ENCODE measurements at places on chromosomes 12 and 14.
A peak's percentile ranks its signal among the peaks of the same experiment; 100 is the strongest.

GRCh38 chr12:6699989-6700645 is 498 bp downstream of the PIANP start:
- DNase-seq, result no peak

- no peak for DNase-seq
Measured at GRCh38 chr12:4771960-4772566, 51.9 kb downstream of the GALNT8 start.

- DNase-seq, result peak; percentile 20
Measured at GRCh38 chr12:22687361-22688076, 62.5 kb downstream of the ETNK1 start.

GRCh38 chr12:11719678-11720099 is 70.2 kb downstream of the ETV6 start:
- peak; percentile 80 for DNase-seq

DNA sequence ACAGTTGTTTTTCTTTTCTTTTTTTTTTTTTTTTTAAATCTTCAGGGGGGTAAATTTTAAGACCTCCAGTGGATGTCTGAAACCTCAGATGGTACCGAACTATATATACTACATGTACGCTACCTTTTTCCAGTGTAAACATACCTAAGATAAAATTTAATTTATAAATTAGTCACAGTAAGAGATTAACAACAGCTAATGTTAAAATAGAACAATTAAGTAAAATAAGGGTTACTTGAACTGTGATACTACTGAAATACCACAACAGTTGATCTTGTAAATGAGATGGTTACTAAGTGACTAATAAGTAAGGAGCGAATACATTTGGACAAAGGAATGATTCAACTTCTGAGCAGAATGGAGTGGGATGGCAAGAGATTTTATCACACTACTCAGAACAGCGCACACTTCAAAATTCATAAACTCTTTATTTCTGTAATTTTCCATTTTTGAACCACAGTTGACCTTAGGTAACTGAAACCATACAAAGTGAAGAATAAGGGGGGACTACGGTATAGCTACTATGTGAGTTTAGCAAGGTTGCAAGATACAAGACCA is 80.5 kb upstream of the PCED1B start:
- DNase-seq, result peak; percentile 61

GRCh38 chr12:120469450-120470149 is at the start of gene SRSF9:
Gene SRSF9 (minus strand): TSS chr12:120469748. CDS start chr12:120469609, 139 bp downstream.
- DNase-seq, result peak; percentile 73

DNA sequence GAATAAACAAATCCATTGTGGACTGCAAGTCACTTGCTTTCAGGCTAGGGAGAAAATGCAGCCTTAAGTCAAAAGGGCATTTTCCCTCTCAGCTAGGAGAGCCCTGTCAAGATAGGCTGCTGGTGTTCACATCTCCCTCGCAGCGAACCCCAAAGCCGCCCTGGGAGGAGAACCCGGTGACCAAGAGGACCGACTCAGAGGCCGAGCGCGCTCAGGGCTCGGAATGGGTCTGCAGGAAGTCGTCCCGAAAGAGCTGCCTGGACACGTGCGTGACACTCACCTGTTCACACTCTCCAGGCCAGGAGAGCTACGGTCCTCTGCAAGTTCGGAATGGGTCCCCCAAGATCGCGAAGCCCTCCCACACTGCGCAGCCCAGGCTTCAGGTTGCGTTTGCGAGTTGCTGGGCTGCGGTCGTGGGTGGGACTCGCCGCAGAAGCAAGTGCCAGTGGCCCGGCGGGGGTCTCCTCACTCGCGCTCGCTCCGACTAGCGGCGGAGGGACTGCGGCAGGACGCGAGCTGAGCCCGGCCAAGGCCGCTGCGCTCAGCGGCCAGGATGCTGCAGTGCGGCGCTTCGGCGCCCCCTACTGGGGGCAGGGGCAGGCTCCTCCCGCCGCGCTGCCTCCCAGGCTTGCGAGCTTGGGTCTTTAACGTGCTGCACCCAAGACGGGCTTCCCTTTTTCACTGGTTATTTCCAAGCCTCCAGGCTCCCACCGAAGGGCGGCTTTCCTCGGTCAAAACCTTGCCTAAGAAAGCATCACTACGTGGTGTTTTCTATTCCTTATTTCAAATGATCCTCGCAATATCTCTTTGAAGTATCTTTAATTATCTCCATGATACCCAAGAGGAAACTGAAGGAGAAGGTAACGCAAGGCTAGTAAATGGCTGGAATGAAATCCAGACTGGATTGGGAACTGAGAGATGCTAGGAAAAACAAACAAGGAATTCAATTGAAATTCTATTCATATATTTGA is at the start of gene RERG:
Gene RERG (minus strand): TSS at position 503 of the 971 bp plus-strand sequence. CDS start 3,928 bp downstream, outside the sequence.
- DNase-seq, result no peak

DNA sequence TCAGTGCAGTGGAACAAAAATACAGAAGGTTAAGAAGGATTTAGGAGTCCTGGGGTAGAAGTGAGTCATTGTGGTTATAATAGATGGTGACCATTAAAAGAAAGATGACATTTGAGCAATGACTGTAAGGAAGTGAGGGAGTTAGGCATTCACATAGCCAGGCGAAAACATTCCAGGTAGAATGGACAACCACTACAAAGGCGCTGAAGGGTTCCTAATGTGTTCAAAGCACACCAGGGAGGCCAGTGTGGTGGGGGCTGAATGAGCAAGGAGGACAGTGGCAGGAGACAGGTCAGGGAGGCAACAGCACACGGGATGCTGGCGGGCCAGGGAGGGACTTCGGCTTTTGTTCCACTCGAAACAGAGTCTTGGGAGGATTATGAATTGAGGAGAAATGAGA is 129.9 kb downstream of the NPAS3 start:
- no peak for DNase-seq

GRCh38 chr14:54706769-54707168 is 139.8 kb downstream of the SAMD4A start:
- no peak for DNase-seq

DNA sequence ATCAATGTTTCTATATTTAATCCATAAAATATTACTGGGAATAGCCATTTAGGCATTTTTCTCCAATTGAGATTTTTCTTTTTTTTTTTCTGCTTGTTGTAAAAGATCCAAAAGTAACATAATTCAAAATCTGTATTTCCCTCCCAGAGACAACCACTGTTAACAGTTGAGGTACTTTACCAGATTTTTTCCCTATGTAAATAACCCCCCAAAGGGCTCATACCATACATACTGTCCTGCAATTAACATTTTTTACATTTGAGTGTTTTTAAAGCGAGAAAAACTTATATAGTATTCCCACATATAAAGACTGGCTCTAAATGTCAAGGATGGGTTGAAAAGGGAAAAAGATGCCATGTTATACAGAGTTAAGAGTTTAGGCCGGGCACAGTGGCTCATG is 18.1 kb downstream of the PPP1R12A start:
- no peak for DNase-seq

DNA sequence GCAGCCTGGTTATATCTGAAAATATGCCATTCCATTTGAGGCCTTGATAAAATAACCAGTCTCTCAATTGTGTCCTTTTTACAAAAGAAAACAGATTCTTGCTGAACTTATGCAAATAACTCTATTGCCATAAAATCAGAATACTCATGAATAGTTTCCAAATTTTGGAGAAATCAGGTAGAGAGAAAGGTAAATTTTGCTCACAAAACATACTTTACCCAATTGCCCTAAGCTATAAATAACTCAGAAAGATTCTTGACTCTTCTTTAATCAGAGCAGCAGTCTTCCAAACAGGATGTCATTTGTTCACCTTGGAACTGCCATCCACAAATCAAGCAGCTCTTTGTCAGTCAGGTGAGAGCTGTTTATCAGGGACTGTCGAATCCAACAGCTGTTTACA is 12.6 kb downstream of the ZNF26 start:
- DNase-seq, result no peak

DNA sequence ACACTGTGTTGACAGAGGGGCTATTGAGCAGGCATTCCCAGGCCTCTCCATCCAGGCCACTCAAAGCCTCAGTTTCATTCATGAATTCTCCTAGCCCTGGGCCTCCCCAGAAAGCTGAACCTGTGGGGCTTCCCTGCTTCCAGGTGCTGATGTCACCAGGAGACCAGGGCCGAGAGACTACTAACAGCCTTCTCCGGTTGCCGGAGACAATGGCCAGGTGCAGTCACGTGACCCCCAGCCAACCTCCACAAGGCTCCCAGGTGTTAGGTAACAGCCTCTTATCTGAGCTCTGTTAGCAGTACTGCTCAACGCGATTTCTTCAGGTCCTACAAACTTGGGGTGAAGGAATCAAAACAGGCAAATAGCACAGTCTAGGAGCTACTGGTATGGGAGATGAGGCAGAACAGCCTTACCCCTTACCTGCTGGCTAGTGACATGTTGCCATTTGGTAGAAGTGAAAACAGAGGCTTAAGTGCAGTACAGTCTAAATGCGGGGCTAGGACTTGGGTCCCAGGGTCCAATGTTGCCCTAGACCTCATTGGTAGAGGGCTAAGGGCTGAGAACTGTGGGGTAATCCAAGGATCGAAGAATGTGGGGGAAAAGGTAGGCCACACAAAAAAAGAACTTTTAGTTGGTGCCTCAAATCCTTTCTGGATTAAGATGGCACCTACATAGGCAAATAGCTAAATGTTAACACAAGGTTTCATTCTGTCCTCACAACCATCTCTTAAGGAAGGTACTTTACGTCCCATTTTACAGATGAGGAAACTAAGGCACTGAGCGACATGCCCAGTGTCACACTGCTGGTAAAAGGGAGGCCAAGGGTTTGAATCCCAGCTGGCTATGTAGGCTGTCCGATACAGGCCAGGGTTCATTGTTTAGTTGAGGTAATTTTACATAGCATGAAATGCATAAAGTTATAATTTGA is 3.8 kb downstream of the CCDC88C start:
- no peak for DNase-seq

- no peak for DNase-seq
Measured at GRCh38 chr14:23572836-23573235, 5.2 kb upstream of the AP1G2 start.

GRCh38 chr12:10027721-10028120 is 2.8 kb upstream of the CLEC9A start:
- no peak for DNase-seq

GRCh38 chr12:63843254-63843720 is 1.2 kb upstream of the SRGAP1 start:
- no peak for DNase-seq

- no peak for DNase-seq
Measured at GRCh38 chr14:99037777-99038430, 234.1 kb downstream of the BCL11B start.

DNA sequence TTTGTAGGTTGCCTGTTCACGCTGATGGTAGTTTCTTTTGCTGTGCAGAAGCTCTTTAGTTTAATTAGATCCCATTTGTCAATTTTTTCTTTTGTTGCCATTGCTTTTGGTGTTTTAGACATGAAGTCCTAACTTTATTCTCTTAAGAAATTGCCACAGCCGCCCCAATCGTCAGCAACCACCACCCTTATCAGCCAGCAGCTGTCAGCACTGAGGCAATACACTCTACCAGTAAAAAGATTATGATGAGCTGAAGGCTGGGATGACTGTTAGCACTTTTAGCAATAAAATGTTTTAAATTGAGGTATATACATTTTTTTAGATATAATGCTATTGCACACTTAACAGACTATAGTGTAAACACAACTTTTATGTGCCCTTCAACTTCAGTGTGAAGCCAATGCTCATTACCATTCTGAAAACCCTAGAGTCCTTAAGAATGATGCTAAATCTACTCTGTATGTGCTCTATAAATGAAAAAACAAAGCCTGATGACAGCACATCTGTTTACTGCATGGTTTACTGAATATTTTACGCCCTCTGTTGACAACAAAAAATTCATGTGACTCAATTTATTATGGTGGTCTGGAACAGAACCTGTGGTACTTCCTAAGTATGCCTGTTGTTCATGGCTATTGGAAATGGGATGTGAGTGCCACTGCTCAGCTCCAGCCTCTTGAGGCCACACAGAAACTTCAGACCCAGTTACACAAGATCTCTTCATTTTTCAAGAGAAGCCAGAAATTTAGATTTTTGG is 197.4 kb downstream of the DUSP6 start:
- DNase-seq, result no peak

- DNase-seq, result no peak
Measured at GRCh38 chr14:74400031-74400685, 25.9 kb downstream of the SYNDIG1L start.

DNA sequence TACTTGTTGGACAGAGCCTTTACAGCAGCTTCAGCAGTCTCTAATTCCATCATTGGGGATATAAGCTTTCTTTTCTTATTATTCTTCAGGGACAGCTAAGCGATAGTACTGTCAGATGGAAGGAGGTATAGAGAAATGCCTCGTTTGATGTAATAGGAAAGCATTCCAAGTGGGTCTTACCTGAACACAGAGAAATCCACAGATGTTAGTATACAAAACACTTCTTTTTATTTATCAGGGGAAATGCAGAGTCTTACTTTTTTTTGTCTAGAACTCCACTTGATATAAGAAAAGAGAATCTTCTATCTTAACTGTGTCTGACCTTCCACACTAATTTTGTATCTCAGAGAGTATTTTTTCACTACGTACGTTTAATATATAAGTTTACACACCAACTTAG is 1.9 kb downstream of the SYT1 start:
- DNase-seq, result no peak

DNA sequence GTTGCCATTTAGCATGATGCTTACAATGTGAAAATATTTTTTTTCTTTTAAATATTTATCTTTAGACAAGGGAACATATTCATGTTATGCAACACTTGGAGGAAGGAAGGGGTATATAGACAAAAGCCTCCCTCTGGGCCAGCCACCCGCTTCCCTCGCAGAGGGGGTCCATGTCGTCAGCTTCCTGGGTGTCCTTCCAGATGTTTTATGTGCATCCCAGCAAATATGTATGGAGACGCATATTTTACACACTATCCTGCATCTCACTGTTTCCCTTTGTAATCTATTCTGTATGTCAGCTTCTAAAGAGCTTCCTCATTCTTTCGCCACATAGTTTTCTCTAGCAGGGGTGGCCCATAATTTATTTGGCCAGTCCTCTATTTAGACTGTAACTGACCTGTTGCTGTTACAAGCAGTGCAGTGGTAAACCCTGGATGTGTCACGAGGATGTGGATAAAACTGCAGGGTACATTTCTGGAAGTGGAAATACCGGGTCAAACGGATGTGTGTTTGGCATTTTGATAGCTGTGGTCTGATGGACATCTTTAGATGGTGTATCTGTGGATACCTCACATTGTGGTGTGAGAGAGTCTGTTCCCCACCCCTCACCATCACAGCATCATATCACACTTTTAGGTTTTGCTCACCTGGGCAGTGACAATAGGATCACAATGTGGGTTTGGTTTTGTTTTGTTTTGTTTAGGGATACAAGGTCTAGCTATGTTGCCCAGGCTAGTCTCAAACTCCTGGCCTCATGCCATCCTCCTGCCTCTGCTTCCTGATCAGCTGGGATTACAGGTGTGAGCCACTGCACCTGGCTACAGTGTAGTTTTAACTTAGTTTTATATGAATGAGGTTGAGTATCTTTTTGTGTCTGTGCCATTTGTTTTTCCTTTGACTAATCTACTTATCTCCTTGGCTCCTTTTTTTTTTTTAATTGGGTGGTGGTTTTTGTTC is 31.6 kb downstream of the FAM222A start:
- no peak for DNase-seq

DNA sequence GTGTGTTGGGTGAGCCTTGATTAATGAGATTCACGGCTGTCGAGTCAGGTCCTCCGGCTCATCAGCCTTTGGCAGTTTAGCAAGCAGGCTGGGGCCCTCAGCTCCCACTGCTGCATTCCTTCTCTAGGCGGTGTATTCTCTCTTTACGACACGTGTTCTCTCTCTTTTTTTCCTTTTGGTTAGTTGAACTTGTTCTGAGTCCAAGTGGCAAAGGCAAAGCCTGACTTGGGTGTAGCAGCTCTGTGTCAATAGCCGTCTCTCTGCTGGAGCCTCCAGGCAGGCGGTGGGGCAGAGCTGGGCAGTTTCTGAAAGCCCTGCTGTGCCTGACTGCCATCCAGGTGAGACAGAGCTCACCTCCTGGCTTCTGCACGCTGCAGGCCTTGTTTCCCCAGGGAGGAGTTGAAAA is 46.6 kb downstream of the SUSD6 start:
- no peak for DNase-seq

Data from HS-27A (cell line).